ENCODE measurements at places on chromosomes 4 and X.

- DNase-seq, result no peak
Observed at GRCh38 chr4:186204103-186204559, 12.8 kb downstream of the CYP4V2 start.

DNA sequence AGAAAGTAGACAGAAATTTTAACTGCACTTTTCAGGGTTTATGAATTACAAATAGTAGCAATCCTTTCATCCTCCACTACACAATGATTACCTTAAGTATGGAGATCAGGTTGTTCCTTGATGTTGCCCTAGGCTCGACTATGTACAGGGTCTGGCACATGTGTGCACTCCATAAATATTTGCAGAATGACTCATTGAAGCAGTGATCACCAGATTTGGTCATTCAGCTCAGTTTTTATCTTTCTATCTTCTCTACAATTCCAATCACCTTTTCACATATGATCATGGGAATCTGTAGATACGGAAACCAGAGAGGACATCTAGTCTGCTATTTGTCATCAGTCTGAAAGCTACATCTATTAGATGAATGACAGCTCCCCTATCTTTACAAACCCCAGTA, 171.7 kb upstream of the HCCS start:
- DNase-seq, result no peak

DNA sequence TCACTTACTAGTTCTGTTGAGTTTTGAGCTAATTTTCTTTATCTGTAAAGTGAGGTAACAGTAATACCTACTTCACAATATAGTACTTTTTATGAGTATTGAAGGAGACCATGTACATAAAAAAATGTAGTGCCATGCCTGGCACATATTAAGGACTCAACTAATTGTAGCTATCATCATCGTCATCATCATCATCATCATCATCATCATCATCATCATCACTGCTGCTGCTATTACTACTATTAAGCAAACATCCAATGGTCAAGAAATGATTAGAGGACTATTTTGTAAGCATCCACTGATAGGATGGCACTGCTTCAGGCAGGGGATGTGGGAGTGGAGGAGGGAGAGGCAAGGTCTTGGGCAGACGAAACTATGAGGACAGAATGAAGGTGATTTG, 47.4 kb upstream of the GPR101 start:
- DNase-seq, result no peak

DNA sequence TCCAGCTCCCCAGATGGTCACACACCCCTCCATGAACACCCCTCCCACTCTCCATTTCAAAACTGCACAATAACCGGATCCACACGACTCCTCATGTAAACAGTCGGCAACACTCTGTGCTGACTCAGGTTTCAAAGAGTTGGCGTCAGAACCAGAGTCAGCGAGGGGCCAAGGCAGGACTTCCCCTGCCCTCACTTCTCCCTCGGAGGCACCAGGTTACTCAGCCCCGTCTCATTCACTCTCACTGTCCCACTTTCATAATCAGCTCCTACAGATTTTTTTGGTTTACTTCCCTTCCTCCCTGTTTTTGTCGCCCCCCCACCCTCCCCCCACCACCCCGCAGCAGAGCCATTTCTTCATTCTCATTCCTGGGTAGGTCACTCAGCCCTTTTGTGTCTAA, 2.7 kb upstream of the TIMP1 start:
- no peak for DNase-seq

GRCh38 chr4:1706358-1706757, 5.8 kb downstream of the SLBP start:
- no peak for DNase-seq

DNA sequence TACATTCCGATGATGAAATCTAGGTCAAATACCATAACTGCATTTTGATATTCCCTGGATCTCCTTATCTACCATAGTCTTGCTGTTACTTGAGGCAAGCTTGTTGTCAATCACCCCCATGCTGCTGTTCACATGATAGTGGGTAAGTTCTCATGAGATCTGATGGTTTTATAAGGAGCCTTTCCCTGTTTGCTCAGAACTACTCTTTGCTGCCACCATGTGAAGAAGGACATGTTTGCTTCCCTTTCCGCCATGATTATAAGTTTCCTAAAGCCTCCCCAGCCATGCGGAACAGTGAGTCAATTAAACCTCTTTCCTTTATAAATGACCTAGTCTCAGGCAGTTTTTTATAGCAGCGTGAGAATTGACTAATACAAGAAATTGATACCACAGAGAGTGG, 432.0 kb downstream of the GLUD2 start:
- no peak for DNase-seq

- no peak for DNase-seq
Observed at GRCh38 chr4:167883266-167883665, 209.1 kb upstream of the ANXA10 start.

DNA sequence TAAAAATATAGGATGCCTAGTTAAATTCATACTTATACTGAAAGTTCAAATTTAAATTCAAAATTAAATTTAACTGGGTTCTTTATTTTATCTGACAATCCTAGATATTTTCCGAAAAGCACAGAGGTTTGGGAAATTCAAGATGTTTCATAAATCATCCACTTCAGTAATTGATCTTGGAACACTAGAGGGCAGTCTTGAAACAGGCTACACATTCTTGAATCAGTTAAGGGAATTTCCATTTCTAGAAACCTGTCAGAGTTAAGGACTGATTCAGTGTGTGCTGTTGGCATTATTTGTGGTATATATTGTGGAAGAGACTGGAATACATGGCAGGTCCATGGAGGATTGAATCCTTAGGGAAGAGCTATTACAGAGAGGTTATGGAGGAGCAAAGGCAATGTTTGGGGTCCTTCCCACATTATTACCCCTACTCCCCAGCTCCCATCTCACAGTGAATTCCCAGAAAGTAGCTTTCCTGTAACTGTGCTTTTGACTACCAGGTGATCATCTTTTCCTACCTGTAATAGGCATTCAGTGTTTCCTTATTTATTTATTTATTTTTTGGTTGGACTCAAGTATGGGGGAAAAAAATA, 92.9 kb downstream of the EGF start:
- DNase-seq, result no peak
